Melanocyte of skin (primary cell): ENCODE measurements at places on chromosomes 6 and 20. TPM values are rescaled to one million over a fixed set of nuclear protein-coding genes. Genes with fewer than 3 reads are reported as not detected.

Gene KHDC1L
- not detected in 2 replicates for total RNA-seq

Gene ULBP1
- under 0.01 TPM in 1 of 2 replicates, not detected in the other for total RNA-seq

Gene C6orf58
- 2.2 and 3.8 TPM in 2 replicates for total RNA-seq

Gene NPEPL1
- total RNA-seq, result 32.0 and 33.0 TPM in 2 replicates

Gene MOXD1
- 18.9 and 37.9 TPM in 2 replicates for total RNA-seq

Gene HAO1
- total RNA-seq, result not detected in 2 replicates
